Regular cardiac myocyte (primary cell): ENCODE measurements at places on chromosomes 4 and X. TPM values are rescaled to one million over a fixed set of nuclear protein-coding genes. Genes with fewer than 3 reads are reported as not detected.

The ZAR1 gene
- not detected in 2 replicates for total RNA-seq

The ZNF81 gene
- 4.6 and 9.9 TPM in 2 replicates for total RNA-seq

The ADH1A gene
- not detected in 2 replicates for total RNA-seq

The F8 gene
- total RNA-seq = 2.7 and 7.9 TPM in 2 replicates

The BEX3 gene
- total RNA-seq = 284 and 308 TPM in 2 replicates

The KIAA0232 gene
- total RNA-seq = 14.2 and 17.8 TPM in 2 replicates

The ARL9 gene
- total RNA-seq = 0.19 and 0.28 TPM in 2 replicates

The GYG2 gene
- 2.7 and 5.6 TPM in 2 replicates for total RNA-seq

The FGF16 gene
- total RNA-seq = under 0.01 and 1.3 TPM in 2 replicates

The CTSO gene
- total RNA-seq = 5.9 and 33.0 TPM in 2 replicates

The SPATA4 gene
- total RNA-seq = 0.19 and 0.28 TPM in 2 replicates

The CENPVL1 gene
- total RNA-seq = not detected in 2 replicates
